ENCODE measurements at places on chromosomes 12 and 14.

DNA sequence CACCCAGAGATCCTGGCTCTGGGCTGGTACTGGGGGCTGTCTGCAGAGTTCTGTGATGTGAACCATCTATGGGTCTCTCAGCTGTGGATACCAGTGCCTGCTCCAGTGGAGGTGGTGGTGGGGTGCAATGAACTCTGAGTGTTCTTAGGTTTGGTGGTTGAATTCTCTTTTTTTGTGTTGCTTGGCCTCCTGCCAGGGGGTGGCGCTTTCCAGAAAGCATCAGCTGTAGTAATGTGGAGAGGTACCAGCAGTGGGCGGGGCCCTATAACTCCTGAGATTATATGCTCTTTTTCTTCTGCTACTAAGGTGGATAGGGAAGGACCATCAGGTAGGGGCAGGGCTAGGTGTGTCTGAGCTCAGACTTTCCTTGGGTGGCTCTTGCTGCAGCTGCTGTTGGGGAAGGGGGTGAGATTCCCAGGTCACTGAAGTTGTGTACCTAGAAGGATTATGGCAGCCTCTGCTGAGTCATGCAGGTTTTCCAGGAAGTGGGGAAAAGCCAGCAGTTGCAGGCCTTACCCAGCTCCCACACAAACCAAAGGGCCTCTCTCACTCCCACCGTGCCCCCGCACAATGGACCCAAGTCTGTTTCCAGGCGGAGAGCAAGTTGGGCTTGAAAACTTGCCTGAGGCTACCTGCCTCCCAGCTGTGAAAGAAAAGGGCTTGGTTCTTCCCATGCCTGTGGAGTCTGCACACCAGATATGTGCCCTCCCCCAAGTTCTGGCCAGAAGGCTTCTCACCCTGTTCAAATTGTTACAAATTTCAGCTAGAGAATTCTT, 18.6 kb downstream of the CCER1 start:
- no peak for DNase-seq

- DNase-seq, result peak; percentile 75
These were observed 43.4 kb upstream of the LIMA1 start for GRCh38 chr12:50326590-50327284.

DNA sequence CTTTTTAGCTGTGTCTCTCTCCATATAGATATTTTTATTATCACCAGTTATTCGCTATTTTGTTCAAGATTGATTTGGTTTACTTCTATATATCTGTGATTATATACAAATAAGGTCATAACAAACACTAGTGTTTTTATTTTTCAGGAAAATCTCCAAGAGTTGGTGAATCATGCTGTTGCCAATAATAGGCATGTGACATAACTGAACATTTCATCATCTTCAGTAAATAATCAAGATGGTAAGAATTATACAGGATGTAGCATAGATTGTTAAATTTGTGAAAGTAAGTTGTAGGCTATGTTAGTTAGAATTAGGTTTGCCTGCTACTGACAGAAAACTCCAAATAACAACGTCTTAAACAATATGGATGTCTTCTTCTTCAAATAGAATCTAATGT, 240.9 kb upstream of the PDE3A start:
- DNase-seq, result no peak

GRCh38 chr12:65184176-65184857, 14.9 kb downstream of the LEMD3 start:
- DNase-seq, result no peak

GRCh38 chr14:88852632-88853031, 28.2 kb downstream of the TTC8 start:
- no peak for DNase-seq

DNA sequence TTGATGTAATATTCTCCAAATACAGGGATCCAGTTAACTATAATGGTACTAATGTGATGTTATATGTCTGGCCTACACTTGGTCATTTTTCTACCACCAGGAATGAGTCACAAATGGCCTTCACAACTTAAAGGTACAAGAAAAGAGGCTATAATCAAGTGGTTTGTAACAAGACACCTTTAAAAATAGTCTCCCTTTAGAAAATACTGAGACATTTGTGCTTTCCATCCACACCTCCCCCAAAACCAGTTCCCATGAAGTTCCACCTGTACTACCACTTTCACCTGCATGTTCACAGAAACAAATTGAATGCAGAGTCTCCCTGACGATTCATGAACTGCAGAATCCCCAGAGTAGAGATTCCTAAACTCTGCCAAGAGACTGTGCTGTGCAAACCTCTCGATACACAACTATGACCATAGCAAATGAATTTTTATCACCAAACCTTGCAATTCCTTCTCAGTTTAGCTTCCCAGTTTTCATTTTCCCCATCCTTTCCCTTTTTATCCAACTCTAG, 6.0 kb downstream of the BTG1 start:
- no peak for DNase-seq
